ENCODE measurements at places on chromosomes 12 and 14.

DNA sequence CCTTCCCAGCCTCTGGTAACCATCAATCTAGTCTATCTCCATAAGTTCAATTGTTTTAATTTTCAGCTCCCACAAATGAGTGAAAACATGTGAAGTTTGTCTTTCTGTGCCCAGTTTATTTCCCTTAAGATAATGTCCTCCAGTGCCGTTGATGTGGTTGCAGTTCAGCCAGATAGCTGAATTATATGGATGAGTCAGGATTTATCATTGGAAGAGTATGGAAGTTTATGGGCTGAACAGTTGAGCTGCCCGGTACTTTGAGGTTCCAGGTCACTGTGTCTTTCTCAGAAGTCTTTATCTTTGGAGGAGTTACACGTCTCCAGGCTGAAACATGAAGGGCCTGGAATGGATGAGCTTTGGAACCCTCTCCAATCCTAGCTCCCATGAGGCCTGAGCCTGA, 120.1 kb downstream of the ASCL4 start:
- DNase-seq: no peak

- no peak for DNase-seq
These were observed 104.3 kb upstream of the FKBP4 start for GRCh38 chr12:2690348-2691005.

DNA sequence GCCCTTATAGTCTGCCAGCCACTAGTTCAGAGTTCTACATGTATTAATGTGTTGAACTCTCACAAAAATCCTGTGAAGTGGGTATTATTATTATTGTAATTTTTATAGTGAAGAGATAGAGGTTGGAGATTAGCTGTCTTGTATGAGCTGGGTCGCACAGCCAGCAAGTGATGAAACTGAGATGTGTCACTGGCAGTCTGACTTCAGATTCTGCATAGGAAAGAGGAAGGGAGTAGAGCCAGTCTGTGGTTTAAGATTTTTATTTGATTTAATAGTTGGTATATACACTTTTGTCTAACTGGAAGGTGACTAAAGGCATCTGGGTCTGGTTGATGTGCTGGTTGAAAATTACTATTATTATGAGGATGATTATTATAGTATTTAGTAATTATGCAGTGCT, 5.8 kb upstream of the FRS2 start:
- no peak for DNase-seq

DNA sequence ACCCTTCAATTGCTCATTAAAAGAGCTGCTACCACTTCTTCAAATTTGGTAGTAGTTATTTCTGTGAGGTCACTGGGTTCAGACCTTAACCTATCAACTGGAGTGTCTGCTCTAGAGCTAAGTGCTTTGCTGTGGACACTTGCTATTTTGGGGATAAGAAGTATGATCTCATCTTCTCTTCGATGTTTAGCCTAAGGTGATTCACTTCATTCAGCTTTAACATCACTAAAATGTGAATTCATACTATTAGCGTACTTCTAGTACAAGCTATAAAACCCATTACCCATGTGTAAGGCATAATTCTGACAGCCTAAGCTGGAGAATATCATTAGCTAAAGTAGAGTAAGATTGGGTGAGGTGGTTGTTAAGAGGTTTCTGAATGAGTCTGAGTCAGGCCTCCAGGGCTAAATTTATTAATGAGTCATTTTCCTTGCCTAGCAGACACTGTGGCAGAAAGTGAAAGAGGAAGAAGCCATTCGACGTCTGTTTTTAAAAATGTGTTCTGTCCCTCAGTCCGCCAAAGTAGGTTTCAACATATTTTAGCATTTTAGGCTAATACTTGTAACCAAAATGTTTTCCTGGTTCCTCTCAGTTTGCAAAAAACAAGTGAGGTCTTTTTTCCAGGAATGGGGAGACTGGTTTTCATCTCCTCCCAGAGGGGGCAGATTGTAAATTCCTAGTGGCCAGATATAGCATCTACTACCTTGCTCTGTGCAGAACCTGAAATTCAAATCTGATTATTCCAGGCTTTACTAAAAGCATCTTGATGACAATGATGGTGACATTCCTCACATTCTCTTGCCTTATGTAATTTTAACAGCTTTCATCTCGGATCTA, 103.6 kb downstream of the SSPN start:
- DNase-seq: no peak

DNA sequence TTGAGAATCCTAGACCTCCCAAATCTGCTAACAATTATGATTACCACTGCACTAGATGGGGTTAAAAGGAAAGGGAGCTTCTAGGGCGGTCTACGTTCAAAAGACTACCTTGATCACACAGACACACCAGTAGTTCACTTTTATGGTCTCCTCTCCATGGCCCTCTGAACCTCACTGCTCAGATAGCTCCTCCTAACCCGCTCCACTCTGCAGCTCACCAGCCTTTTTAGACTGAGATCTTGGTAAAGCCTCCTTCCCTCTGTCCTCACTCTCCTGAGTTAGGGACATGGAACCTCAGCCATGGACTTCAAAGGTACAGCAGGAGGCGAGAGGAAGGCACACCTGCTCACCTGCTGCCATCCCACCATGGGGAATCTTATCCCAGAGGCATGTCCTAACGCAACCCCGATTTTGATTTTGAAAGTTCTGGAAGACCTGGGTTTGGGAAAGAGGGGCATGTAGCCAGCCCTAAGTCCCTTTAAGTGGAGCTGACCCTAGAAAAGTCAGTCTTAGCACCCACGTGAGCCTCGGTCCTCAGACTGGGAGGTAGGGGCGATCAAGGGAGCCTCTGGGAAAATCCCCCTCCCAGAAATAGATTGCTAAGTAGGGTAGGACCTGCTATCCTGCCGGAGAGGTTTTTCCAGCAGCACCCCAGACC, 1.3 kb downstream of the ZNF219 start:
- no peak for DNase-seq

- no peak for DNase-seq
These were observed 2.3 kb downstream of the KRT78 start for GRCh38 chr12:52846356-52846970.

- no peak for DNase-seq
These were observed 394 bp upstream of the AMIGO2 start for GRCh38 chr12:47079981-47080724.

DNA sequence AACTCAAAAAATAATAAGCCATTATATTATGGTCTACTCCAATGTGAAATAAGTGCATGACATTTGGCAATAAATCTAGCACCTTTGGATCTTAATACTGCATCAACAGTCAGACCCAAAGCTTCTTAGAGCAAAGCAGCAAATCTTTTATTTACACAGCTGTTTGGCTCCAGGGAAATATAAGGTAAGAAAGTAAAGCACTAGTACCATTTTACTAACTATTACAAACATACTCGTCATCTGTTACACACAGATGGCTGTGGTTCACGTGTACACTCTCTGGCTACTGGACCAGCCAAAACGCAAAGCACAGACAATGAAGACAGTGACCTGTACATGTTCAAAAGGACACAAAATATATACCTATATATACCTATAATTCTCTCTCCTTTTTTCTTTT, 2.8 kb downstream of the FGD6 start:
- no peak for DNase-seq

DNA sequence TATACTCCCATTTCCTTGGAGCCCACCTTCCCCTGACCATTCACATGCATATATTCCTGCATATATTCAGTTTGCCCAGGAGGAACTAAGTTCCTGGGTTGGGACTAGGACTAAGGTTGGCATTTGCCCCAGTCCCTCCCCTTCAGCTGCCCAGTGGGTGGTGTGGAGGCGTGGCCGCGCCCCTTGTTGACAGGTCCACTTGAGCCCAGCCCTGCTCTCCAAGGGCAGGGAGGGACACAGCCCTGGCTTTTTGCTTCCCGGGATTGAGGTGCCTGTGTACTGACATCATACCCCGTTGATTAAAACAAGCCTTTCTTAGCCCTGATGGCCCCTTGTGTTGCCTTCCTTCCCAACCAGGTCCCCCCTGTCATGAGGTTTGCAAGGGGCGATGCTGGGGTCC, 7.3 kb downstream of the ERBB3 start:
- no peak for DNase-seq

- no peak for DNase-seq
These were observed 27.7 kb downstream of the DIO3 start for GRCh38 chr14:101588990-101589389.

DNA sequence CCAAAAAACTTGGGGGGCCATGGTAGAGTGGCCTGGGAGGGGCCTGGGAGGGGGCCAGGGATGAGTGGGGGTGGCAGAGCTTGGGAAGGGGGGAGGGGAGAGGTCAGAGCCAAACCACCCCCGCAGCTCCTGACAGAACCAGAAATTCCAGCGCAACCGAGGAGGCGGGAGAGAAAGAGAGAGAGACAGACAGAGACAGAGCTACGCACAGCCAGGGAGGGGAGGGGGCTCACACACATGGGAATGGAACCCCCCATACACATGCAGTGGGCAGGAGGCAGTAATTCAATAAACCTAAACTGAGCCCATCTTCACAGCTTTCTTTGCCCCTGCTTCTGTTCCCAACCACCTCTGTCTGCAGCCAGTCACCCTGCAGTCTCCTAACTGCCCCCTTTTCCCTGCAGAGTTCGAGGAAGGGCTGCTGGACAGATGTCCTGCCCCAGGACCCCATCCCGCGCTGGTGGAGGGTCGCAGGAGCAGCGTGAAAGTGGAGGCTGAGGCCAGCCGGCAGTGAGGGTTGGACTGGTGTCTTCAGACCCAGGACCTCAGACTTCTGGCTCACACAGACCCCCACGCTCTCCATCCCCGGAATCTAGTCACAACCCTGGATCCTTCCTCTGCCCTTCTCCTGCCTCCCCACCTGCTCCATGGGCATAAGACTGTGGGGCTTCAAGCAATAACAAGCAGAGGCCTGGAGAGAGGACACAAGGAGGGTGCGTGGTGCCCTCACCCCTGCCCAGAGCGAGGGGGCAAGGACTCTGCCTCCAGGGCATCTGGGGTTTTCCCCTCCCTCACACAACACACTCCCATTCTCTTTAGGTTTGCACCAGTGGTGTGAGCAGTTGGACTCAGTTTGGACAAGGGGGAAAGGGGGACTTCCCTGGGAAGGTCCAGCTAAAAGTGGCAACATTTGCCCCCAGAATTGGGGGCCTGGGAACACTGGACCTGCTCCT, 5.6 kb downstream of the NAB2 start:
- DNase-seq: no peak

DNA sequence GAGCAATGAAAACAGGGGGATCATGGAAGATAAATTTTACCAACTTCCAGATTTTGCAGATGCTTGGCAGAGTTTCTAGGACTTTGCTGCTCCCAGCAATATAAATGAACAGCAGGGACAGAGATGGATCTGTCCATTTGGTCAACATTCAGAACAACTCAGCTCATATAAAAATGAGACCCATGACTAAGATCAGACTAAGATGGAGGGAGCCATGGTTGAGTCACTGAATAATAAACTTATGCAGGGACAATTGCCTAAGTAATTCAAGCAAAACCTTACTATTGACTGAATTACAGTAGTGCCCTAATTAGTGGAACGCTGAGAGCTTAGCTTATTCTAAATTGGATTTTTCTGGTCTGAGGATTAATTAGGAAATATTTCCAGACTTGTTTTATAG, 205.1 kb downstream of the SLC5A8 start:
- no peak for DNase-seq

- DNase-seq: no peak
These were observed 604 bp downstream of the GLIPR1 start for GRCh38 chr12:75481013-75481705.

- no peak for DNase-seq
These were observed 59.5 kb upstream of the ARHGAP5 start for GRCh38 chr14:32017587-32017986.

GRCh38 chr12:126950266-126950665, 1316.7 kb upstream of the TMEM132C start:
- no peak for DNase-seq

GRCh38 chr14:84086714-84087113, 1443.2 kb upstream of the FLRT2 start:
- DNase-seq: no peak

- DNase-seq: no peak
These were observed 15.8 kb upstream of the TMEM30B start for GRCh38 chr14:61296719-61297502.

DNA sequence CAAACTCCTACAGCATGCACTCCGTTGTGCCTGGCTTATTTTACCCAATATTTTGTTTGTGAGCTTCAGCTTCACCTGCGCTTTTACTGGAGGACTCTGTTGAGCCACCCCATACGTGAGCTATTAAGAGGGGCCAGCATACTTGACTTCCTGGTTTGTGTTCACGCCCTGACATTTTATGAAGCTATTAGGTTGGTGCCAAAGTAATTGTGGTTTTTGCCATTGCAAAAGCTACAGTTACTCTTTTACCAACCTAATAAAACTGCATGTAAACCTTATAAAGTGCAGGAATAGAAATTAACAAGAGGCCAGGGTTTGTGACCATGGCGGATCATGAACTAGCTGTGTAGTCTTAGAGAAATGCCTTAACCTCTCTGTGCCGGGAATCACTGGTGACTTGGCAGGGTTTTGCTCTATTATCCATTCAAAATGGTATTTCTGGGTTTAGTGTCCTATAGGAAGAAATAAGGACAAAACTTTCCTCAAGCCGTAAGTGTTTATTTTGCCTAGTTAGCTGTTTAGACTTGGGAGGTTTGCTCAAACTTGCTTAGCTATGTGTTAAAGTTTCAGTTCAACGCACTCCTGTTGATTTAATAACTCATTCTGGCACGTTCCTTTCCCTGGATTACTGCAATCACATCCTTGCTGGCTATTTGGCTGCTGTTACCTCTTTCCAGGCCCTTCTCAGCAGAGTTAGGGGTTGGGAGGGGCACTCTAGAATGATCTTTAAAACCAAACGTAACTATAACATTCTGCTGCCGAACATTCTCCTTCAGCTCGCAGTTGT, 1027.6 kb downstream of the BCL11B start:
- no peak for DNase-seq

GRCh38 chr12:5514016-5514415, 82.1 kb downstream of the NTF3 start:
- no peak for DNase-seq

DNA sequence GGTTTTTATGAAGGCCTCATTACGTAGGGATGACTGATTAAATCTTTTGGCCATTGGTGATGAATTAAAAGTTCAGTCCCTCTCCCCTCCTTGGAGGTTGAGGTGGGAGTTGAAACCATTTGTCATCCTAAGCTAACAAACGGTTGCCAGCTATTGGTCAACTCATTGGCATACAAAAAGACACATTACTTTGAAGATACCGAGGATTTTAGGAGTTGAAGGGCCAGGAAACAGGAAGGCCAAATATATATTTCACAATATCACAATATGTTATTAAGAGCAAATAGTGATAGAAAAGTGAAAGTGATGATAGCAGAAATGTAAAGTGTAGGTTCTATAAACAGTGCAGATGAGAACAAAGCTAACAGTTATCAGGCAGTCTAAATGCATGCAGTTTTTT, 24.4 kb downstream of the RCOR1 start:
- no peak for DNase-seq

Measured in NCI-H1436 treated with DMSO at 0.1 percent for 48 hours (cell line).